Kidney (tissue), 22 donors: ENCODE measurements at places on chromosomes 11 and 22. TPM values are rescaled to one million over a fixed set of nuclear protein-coding genes. Genes with fewer than 3 reads are reported as not detected.

- H3K27me3 ChIP-seq = no peaks in the 10 kb centered on the region
- no peak overlapping the region for H3K27ac ChIP-seq
- H3K4me3 ChIP-seq = no peak overlapping the region
- H3K36me3 ChIP-seq = no peaks in the 10 kb centered on the region
- H3K4me1 ChIP-seq = no peaks in the 10 kb centered on the region
Measured at GRCh38 chr11:60164550-60165075, 18.3 kb downstream of the MS4A6A start.

DNA sequence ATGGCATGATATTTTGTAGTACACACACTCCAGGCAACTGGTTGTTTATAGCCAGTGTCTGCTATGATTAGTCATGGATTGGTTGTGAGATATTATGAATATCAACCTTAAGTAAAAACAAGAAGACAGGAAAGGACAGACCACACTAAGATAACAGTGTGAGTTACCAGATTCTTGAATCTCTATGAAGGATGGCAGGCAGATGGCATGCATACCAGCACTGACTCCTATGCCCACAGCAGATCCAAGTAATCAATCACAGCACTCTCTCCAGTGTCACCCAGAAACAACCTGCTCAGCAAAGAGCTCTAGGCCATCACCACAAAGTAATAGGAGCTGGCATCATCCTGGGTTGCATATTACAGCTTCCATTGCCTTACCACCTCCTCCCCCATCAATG, 116.6 kb downstream of the GALNT18 start:
- DNase-seq = no peak
- H3K4me3 ChIP-seq = no peak overlapping the region
- H3K27me3 ChIP-seq = no peaks in the 10 kb centered on the region
- H3K4me1 ChIP-seq = peaks cover 37% of the 10 kb centered on the region
- H3K27ac ChIP-seq = no peak overlapping the region

GRCh38 chr22:20029550-20030225, 8.8 kb downstream of the TANGO2 start:
- H3K4me1 ChIP-seq = no peaks in the 10 kb centered on the region
- H3K27me3 ChIP-seq = no peaks in the 10 kb centered on the region
- no peaks in the 10 kb centered on the region for H3K36me3 ChIP-seq
- no peak overlapping the region for H3K4me3 ChIP-seq
- DNase-seq = no peak
- no peak overlapping the region for H3K27ac ChIP-seq

The INS gene
- total RNA-seq = not detected

The ARFGAP2 gene
- 87.5 TPM for total RNA-seq

The OMP gene
- 1.8 TPM for total RNA-seq

The MYBPC3 gene
- total RNA-seq = 0.19 TPM
